ENCODE measurements at places on chromosomes 2 and 18.

GRCh38 chr18:66495844-66496243 lies 108.0 kb downstream of the CDH19 start:
- DNase-seq: peak; percentile 50

GRCh38 chr2:107376909-107377308 lies 449.8 kb upstream of the RGPD4 start:
- DNase-seq: no peak

DNA sequence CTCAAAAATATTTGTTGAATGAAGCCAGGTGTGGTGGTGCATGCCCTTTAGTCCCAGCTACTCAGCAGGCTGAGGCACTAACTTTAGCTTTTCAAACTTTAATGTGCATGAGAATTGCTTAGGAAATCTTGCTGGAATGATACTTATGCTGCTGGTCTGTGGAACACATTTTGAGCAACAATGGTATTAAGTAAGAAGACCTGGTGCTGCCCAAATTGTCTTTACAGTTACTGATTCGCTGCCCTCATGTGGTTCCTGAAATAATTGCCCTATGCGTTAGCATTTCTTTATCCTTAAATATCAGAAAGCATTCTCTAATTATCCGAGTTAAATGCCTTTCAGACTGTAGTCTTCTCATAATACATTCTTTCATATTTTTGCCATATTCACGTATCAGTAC lies 76.0 kb upstream of the SESTD1 start:
- DNase-seq: peak; percentile 22

DNA sequence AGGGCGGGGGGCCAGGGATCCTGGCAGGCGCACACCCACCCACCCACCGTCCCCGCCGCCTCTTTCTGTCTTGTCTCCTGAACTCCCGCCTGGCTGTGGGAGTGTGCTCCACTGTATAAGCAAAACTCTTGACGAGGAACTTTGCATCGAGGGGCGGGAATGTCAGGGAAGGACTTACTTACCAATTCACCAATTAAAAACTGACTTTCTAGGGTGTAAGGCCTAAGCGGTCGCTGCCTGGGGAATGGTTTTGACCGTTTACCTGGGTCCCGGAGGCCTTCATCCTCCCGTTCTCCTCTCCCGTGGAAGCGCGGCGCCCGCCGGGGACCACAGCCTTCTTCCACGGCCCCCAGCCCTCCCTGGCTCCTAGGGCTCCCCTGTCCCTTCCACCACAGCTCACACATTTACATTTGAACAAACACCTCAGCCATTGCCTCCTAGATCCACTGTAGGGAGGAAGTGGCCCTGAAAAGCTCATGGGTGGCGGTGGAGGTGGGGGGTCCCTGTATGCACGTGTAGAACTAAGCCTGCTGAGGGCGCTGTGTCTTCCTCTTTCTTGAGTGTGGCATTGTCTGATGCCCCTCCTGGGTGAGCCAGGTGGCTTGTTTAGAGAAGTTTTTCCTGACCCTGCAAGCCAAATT lies 8.9 kb downstream of the ASIC4 start:
- no peak for DNase-seq

DNA sequence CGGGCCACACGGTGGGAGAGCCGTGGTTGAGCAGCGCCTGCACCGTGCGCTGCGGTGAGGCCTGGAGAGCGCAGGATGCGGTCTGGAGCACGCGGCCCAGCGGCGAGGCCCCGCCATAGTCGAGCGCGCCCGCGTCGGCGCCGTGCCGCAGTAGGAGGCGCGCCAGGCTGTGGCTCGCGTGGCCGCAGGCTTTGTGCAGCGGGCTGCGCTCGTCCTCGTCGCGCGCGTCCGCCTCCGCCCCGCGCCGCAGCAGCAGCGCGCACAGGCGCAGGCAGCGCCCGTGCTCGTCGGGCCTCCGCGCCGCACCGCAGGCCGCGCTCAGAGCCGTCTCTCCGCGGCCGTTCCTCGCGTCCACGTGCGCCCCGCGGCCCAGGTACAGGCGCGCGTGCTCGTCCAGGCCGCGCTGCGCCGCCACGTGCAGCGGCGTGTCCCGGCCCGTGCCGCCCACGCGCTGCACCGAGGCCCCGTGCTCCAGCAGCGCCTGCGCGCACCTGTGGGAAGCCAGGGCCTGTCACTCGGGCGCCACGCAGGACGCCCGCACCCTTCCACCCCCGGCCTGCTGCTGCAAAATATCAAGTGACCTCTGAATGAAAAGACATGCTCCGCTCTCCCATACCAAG lies 46.3 kb upstream of the GBX2 start:
- DNase-seq: no peak

DNA sequence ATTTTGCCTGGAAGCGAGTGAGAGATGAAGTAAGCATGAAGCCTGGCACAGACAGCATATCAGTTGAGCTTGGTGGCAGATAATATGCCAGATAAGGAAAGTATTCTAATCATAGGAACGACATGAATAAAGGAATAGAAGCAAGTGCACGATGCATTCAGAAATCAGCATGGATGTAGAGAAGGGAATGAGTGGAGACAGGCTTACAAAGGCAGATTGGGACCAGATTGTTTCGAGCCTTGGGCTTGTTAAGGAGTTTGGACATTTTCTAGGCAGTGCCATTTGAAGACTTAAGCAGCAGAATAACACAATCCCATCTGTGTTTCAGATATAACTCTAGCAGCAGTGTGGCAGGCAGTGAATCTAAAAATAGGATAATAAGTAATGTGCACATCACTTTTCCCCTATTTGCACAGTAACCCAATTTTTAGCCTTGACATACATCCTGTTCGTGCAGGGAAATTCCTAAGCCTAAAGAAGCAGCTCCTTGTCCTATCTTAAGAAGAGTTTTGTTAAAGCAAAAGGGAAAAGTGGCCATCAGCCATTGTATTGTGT lies 450.2 kb downstream of the PLCL1 start:
- no peak for DNase-seq

DNA sequence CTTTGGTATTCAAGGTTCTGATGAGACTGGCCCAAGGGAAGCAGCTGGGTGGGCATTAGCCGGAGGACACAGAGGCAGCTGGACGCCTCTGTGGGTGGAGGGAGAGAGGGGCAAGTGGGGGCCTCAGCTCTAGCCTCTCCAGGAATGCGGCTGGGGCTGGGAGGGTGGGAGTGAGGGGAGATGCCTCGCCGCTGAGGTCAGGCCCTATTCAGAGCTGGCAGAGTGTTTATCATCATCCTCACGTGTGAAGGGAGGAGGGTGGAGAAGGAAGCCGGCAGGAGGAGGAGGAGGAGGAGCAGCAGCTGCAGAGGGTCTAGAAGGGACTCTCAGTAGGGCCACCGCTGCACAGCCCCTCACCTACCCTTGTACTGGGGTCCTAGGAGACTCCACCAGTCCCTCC lies 43.1 kb downstream of the TNS1 start:
- no peak for DNase-seq

GRCh38 chr2:212906620-212907019 lies 244.8 kb downstream of the IKZF2 start:
- DNase-seq: no peak

DNA sequence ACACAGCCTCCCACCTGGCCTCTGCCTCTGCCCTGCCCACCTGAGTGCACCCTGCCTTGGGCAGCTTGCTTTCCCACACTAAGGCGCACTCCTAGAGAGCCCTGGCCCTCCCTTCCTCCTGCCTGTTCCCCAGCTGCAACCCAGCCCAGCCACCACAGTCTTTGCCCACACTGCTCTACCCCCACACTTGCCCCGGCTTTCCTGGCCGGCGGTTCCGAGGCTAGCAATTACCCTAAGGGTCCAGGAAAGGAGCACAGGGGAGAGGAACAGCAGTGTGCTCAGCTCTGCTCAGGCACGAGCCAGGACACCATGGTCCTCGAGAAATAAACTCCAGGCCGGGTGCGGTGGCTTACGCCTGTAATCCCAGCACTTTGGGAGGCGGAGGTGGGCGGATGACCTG lies 237.8 kb upstream of the RAB6C start:
- peak; percentile 74 for DNase-seq

DNA sequence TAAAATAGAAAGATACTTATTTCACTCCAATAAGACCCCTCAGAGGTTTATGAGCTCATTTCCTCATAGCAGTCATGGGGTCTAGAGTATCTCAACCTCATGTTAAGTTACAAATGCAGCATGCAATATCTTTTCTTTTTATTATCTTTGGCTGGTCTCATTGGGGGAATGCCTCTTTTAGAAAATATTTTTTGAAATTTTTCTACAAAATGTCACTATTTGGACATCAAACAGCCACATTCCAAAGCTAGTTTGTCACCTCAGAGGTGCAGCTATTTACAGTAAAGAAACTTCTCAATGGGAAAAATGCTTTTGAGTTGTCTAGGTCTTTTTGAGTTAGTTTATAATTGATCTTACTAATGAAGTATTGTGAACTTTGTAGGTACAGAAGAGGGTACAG lies 370.7 kb upstream of the LRATD1 start:
- DNase-seq: no peak

GRCh38 chr2:219521066-219521880 lies 7.0 kb downstream of the ASIC4 start:
- DNase-seq: no peak

- no peak for DNase-seq
These were observed 120.5 kb upstream of the SCN7A start for GRCh38 chr2:166614503-166614902.
